Activated CD8-positive, alpha-beta T cell treated with anti-CD3 and anti-CD28 coated beads, Interleukin-2, amount 10 ng/mL, durations not matched to agents 7 days and 5 days (primary cell): ENCODE measurements at places on chromosomes 1 and 21.

DNA sequence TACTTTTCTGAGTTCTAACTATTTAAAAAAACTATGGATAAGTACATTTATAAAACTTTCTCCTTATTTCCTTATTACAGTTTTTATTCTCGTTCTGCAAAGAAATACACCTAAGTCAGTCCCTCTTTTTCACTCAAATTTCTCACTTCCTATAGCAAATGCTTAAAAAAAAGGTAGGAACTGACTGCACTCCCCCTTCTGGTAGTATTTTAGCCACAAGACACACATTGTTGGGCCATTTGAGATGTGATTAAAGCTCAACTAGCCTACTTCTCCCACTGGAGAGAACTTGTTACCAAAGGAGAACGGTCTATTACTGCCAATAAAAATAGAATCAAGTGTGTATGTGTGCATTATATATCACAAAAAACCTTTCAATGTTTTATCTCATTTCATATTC is 521.9 kb upstream of the PRMT6 start:
- H3K4me3 ChIP-seq = no peak overlapping the region
- no peaks in the 10 kb centered on the region for H3K36me3 ChIP-seq
- DNase-seq = no peak
- H3K27ac ChIP-seq = no peak overlapping the region
- no peaks in the 10 kb centered on the region for H3K27me3 ChIP-seq
- no peaks in the 10 kb centered on the region for H3K4me1 ChIP-seq

DNA sequence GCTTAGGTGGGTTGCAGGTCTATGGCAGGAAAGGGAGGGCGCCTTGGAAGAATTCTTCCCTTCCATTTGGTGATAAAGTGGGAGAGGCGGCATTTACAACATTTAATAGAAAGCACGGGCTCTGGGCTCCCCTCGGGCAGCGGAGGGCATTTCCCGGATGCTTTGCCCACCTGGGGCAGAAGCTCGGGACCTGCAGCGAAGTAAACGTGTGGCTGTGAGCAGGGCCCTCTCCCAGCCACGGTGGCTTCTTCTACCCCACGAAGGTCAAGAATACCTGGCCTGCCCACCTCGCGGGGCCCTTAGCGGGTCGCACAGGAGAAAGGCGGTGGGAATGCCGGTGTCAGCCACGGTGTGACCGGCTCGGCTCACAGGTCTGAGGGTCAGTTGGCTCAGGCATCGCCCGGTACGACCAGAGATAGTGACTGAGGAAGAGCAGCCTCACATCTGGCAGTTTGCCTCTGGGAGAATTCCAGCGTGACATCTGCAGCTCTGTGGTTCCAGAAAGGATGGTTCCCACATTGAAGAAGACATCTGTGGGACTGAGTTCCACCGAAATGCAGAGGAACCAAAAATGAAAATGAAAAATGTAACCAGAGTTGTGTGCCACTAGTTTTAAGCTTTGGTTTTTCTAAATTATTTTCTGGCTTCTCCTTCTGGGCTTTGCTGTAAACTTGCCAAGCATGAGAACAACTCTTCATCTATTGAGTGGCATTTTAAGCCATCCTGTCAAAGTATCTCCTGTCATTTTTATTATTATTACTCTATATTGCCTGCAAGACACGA is 720 bp upstream of the F3 start:
- no peak for DNase-seq
- H3K4me1 ChIP-seq = peaks cover 20% of the 10 kb centered on the region
- H3K36me3 ChIP-seq = no peaks in the 10 kb centered on the region
- H3K27me3 ChIP-seq = peaks cover 55% of the 10 kb centered on the region

DNA sequence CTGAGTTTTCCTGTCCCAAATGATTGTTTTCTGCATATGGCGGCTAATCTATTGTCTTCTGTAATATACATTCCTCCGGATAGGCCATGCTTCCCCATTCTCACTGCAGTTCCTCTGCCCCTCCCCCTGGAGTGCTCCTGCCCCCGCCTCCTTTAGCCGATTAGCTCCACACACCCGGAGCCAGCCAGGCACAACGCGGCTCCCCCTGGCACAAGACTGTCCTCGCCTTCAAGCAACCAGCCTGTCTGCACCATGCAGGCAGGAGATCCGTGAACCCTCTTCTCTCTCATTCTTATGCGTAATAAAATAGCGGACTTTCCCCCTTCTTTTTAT is 18.0 kb downstream of the SERTAD4 start:
- no peak overlapping the region for H3K4me3 ChIP-seq
- peaks cover 6% of the 10 kb centered on the region for H3K4me1 ChIP-seq
- no peak overlapping the region for H3K27ac ChIP-seq
- peaks cover 74% of the 10 kb centered on the region for H3K27me3 ChIP-seq

DNA sequence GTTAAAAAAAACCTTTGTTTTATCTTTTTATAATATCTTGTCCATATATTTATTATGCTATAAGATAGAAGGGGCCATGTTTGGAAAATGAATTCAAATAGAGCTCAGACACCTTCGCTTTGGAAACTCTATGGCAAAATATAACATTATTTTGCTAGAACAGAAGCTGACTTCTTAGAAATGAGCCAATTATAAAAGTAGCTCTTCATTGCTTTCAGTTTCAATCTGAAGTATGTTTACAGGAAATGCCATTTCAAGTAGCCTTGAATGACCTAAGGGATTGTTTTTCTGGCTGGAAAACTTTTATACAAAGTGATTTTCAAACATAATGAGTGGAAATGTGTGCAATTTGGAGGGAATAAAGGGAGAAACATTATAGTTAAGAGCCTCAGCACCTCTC is 37.8 kb upstream of the GBP5 start:
- DNase-seq = no peak
- peaks cover 57% of the 10 kb centered on the region for H3K4me1 ChIP-seq
- peak overlapping the region; percentile 93 for H3K27ac ChIP-seq
- H3K27me3 ChIP-seq = no peaks in the 10 kb centered on the region
- peak overlapping the region; percentile 60 for H3K4me3 ChIP-seq
- H3K36me3 ChIP-seq = peaks cover 64% of the 10 kb centered on the region

DNA sequence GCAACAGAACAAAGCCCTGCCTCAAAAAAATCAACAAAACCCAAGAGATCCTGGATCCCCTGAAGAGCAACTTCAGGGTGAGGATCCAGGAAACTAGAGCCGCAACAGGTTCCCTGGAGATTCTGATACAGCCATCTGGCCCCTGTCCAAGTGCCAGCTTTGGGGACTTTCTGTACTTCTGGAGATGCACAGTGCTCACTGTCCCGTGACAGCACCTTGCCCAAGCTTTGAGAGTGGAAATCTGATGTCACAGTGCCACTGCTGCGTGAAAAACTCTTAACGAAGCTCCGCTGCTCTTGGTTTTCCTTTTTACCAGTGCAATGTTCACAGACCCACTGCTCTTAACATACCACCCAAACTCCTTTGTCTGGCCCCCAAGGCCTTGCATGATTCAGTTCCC is 26.3 kb downstream of the STK40 start:
- H3K27ac ChIP-seq = peak overlapping the region; percentile 59
- H3K27me3 ChIP-seq = no peaks in the 10 kb centered on the region
- no peak for DNase-seq
- peaks cover 64% of the 10 kb centered on the region for H3K36me3 ChIP-seq
- no peak overlapping the region for H3K4me3 ChIP-seq

- H3K27ac ChIP-seq = no peak overlapping the region
- DNase-seq = no peak
- H3K4me1 ChIP-seq = no peaks in the 10 kb centered on the region
- no peaks in the 10 kb centered on the region for H3K27me3 ChIP-seq
- no peak overlapping the region for H3K4me3 ChIP-seq
Measured at GRCh38 chr1:45043094-45043493, 31.0 kb downstream of the UROD start.

DNA sequence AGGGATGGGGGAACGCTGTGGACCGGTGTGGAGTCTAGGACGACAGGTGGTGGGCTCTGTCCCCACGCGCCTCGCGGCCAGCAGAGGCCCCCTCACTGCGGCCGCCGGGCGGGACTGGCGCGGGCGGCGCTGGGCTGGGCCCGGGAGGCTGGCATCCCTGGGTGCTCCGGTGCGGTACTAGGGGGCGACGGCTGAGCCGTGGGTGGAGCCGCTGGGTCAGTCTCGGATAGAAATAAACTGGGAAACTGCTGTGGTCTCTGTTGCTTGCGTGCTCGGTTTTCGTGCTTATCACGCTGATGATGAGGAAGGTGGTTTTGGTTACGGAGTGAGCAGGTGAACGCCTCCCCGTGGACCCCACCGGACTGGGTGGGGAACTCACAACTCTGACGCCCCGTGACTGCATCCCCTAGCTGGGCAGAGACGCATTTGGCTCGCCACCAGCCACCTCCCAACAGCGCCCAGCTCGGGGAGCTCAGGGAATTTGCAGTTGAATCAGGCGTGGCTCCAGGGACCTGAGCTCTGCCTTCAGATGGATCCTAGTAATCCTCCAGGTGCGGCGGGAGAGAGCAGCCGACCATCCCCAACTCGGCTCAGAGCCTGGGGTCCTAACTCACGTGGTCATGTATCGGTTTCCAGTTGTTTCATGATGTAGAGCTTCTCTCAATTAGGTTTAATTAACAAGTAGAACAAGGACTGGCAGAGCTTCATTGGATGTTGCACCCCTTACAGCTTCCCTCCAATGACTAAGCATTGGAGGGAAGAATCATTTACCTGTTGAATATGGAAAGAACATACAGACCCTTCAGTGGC is 32.1 kb downstream of the HSD17B7 start:
- peak overlapping the region; percentile 60 for H3K4me3 ChIP-seq
- no peaks in the 10 kb centered on the region for H3K36me3 ChIP-seq
- no peak overlapping the region for H3K27ac ChIP-seq
- H3K4me1 ChIP-seq = peaks cover 16% of the 10 kb centered on the region

GRCh38 chr21:40244981-40245380 is 377.7 kb downstream of the PCP4 start:
- no peak overlapping the region for H3K4me3 ChIP-seq
- no peaks in the 10 kb centered on the region for H3K36me3 ChIP-seq
- H3K27ac ChIP-seq = no peak overlapping the region
- H3K27me3 ChIP-seq = no peaks in the 10 kb centered on the region
